ENCODE measurements at places on chromosomes 11 and 22.

DNA sequence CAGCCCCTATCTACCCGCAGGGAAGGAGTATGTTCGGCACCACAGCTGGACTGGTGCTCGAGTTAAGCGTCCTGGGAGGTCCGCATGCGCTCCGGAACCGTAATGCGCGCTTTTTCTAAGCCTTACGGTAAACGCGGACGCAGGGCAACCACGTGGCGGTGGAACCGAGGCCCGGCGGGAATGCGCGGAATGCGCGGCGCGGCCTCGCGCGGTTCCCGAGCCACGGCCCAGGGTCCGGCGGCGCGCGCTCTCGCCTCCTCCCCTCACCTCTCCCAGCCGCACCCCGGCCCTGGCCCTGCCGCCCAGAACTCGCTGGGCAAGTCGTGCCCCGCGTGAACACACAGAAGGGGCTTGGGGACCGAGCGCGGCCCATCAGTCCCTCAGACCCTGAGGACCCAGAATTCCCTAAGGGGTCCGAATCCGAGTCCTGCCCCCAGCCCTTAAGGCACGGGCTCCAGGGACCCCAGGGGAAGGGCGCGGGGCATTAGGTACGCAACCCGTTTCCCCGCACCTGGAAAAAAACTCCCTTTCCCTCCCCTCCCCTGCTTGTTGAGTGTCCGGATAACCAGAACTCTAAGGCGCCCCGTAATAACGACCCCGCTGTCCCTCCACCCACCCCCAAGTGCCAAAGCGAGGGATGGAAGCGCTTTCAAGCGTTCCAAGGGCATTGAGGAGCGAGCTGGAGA is 4.3 kb upstream of the CCND1 start:
- peak; percentile 32 for DNase-seq

DNA sequence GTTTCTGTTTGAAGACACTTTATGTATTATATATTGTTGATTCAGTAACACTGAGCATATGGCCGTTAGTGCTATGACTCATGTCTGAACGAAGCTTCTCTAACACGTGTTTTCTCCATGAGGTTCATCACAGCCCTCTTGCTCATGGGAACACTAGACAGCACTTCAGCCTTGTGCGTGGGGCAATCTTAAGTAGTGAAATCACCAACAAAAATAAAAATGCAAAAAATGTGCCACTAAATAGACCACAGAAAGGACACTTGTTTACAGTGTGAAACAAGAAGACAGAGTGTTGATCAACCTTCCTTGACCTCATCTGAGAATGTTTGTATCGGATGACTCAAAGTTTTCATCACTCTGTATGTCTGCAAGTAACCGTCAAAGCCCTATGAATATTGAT is 94.5 kb downstream of the FDX1 start:
- DNase-seq = no peak

- no peak for DNase-seq
Measured at GRCh38 chr11:123429336-123429735, 733 bp upstream of the GRAMD1B start.

- no peak for DNase-seq
Measured at GRCh38 chr11:70577258-70577603, 178.9 kb downstream of the CTTN start.

DNA sequence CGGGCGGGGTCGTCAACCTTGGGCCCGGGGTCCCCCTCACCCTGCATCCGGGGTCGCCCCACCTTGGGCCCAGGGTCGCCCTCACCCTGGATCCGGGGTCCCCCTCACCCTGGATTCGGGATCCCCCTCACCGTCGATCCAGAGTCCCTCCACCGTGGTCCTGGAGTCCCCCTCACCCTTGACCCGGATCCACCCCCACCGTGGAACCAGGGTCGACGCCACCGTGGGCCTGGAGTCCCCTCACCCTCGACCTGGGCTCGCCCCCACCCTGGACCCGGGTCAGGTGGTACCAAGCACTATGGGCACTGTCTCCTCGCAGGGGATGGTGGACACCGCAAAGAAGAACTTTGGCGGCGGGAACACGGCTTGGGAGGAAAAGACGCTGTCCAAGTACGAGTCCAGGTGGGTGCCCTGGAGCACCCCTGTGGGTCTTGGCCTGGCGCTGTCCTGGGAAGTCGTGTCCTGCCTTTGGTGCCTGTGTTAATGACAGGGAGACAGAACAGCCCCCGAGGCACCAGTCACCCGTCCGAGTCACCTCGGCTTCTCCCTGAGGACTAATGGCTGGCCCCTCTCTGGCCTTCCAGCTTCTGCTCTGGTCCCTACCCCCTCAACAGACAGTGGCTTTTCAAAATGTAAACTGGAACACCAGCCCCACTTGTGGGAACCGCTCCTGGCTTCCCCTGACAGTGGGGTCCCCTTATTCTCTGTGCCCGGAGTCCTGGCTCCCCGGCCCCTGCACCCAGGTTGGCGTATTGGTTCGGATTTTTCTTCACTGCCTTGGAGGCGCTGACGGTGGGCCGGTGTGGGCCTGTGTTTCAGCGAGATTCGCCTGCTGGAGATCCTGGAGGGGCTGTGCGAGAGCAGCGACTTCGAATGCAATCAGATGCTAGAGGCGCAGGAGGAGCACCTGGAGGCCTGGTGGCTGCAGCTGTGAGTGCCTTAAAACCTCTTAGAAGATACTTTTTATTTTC is 762 bp downstream of the CRELD2 start:
- DNase-seq = no peak

DNA sequence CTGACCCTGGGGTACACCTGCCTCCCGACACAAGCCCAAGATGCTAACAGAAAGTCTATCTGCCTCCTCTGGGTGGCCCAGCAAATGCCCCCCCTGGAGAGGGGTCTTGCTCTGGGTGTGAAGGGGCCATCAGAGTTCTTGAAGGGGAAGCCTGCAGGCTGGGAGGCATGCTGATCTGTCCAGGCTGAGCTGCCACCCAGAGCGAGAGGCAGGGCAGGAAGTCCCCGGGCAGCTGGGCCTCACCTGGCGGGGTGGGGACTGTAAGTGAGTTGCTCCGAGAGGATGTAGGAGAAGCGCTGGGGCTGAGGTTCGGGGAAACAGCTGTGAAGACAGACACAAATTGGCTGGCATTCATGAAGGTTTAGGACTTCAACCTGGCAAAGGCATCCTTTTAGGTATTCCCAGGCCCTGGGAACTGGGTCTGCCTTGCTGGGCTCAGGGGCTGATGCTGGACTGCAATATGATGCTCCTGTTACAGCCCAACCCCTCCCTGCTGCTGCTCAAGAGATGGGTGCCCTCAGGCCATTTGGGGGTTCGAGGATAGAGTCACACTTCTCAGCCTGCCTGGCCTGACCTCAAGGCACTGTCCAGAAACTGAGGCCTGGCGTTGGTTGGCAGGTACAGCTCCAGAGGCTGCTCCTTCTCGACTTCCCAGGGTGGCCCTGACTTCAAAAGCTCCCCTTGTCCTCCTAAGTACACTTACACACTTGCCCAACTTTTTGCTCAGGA is 60.2 kb upstream of the LYVE1 start:
- DNase-seq = no peak

- DNase-seq = no peak
Measured at GRCh38 chr22:32736746-32737145, 64.8 kb upstream of the TIMP3 start.

DNA sequence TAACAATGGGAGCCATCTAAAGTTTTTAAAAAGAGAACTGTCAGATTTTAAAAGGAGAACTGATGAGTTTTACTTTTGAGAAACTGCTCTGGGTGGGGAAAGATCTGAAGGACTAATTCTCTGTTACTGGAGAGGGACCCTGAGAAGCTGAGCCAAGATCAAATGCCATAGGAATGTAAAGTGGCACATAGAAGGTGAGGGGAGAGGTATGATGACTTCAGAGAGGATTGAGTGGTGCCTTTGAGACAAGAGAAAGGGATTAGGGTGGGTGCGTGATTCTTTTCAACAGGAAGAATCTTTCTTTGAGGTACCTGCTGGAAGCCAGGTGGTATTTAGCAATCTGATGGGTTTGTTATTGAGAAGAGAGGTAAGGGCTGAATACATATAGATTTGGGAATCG is 9.0 kb downstream of the CRKL start:
- no peak for DNase-seq

- no peak for DNase-seq
Measured at GRCh38 chr11:7428196-7428595, 57.1 kb upstream of the OLFML1 start.

- no peak for DNase-seq
Measured at GRCh38 chr11:130100381-130101095, 30.8 kb downstream of the APLP2 start.

All from kidney glomerular epithelial cell (primary cell).